H1 (cell line): ENCODE measurements at places on chromosomes 11 and 22. TPM values are rescaled to one million over a fixed set of nuclear protein-coding genes. Genes with fewer than 3 reads are reported as not detected.

DNA sequence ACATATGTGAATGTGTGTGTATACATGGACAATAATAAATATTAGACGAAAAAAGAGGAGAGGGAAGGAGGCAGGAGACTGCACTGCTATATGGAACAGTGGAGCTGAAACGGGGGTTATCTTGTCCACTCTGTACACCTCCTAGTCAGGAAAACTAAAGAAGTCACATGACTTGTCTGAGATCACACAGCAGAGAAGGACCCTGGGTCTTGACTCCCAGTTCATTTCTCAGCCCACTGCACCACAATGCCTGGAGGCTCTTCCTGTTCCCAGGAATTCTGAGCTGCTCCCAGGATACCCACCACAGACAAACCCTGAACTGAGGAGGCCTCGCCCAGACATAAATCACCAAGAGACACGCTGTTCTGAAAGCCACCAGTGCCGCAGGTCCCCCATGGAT lies 349.6 kb downstream of the CTTN start:
- H3K27ac ChIP-seq: no peak overlapping the region
- H3K4me3 ChIP-seq: no peak overlapping the region
- H3K27me3 ChIP-seq: no peaks in the 10 kb centered on the region
- peaks cover 16% of the 10 kb centered on the region for H3K4me1 ChIP-seq
- no peaks in the 10 kb centered on the region for H3K36me3 ChIP-seq
- DNase-seq: no peak

GRCh38 chr11:8758619-8759169 lies 76.1 kb downstream of the RPL27A start:
- H3K36me3 ChIP-seq: no peaks in the 10 kb centered on the region
- no peaks in the 10 kb centered on the region for H3K27me3 ChIP-seq

- H3K27me3 ChIP-seq: no peaks in the 10 kb centered on the region
- 0 out of 2 replicates have a peak, but pooled peaks cover 3% of the 10 kb centered on the region for H3K36me3 ChIP-seq
- DNase-seq: no peak
- no peak overlapping the region for H3K27ac ChIP-seq
These were observed 40.5 kb downstream of the TPCN2 start for GRCh38 chr11:69089258-69089657.

DNA sequence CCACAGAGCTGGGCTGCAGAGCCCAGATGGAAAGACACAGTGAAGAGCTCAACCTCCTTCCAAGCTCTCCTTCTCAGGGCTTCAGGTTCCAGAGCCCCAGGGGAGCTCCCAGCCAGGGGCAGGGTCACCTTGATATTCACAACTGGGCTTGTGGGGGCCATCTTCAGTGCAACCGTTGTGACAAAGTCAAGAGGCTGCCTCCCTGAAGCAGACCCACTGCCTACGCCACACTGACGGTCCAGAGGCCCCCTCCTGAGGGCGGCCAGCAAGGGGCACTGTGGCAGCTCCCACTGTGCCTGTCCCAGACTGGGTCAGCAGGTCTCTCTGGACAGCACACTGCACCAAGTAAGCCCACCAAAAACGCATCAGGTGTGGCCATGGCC lies 84.1 kb downstream of the DGCR2 start:
- no peak for DNase-seq
- peaks cover 15% of the 10 kb centered on the region for H3K36me3 ChIP-seq
- H3K27ac ChIP-seq: no peak overlapping the region
- no peak overlapping the region for H3K4me3 ChIP-seq
- no peaks in the 10 kb centered on the region for H3K27me3 ChIP-seq
- H3K4me1 ChIP-seq: no peaks in the 10 kb centered on the region

DNA sequence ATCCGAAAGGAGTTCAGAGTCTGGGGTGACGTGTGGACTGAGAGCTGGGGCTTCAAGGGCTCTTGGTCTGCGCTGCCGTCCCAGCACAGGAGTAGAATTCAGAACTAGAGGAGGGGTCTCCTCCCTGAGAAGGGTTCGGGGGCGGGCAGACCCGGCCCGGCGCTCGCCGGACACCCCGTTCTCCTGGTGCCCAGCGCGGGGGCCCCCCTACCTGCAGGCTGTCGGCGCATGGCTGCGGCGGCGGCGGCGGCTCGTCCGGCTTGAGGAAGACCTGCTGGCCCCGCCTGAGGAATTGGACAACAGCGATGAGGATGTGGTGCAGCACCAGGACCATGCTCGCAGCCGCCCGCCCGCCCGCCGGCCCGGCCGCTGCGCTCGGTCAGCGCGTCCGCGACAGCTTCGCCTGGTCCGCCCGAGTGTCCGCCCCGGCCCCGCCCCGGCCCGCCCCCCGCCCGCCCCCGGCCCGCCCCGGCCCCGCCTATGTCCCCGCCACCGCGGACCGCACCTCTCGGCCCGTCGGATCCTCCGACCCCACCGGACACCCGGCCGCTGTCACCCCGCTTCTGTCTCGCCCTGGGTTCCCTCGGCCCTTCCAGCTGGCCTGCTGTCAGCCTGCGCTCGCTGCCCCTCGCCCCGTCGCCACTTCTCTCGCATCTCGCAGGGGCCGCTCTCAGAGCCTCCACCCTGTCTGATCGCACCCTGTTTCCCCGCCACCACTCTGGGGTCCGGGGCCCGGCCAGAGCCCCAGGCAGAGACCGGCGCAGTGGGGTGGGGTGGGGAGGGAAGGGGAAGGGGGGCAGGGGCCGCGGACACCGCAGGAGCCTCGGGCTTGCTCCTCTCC lies 32.0 kb downstream of the PDE2A start:
- H3K27ac ChIP-seq: no peak overlapping the region
- peaks cover 6% of the 10 kb centered on the region for H3K4me1 ChIP-seq
- H3K27me3 ChIP-seq: peaks cover 38% of the 10 kb centered on the region
- H3K36me3 ChIP-seq: no peaks in the 10 kb centered on the region

DNA sequence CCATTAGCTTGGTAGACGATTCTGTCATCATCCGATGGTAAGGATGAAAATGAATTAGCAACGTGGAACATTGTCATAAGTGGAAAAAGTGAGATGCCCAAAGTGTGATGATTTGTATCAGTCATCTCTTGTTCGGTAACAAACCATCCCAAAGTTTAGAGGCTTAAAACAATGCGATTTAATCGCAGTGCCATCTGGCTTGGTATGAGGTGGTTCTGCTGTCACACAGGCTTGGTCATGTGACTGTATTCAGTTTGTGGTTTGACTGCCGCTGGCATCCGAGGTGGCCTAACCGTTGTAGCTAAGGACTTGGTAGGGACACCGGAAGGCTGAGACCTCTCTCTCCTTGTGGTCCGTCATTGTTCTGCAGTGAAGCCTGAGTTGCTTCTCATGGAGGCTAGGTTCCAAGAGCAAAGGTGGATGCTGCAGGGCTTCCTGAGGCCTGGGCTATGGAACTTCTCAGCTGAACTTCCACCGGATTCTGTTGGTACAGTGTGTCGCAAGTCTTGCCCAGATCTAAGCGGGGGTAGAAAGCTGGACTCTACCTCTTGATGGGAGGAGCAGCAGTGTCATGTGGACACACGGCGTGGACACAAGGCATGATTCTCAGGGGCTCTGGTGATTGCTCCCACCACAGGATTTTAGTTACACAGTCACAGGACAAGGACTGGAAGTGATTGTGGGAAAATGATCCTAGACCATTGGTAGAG lies 36.3 kb downstream of the BCR start:
- H3K27me3 ChIP-seq: no peaks in the 10 kb centered on the region
- H3K4me3 ChIP-seq: no peak overlapping the region
- H3K4me1 ChIP-seq: peaks cover 5% of the 10 kb centered on the region
- DNase-seq: no peak
- no peak overlapping the region for H3K27ac ChIP-seq

DNA sequence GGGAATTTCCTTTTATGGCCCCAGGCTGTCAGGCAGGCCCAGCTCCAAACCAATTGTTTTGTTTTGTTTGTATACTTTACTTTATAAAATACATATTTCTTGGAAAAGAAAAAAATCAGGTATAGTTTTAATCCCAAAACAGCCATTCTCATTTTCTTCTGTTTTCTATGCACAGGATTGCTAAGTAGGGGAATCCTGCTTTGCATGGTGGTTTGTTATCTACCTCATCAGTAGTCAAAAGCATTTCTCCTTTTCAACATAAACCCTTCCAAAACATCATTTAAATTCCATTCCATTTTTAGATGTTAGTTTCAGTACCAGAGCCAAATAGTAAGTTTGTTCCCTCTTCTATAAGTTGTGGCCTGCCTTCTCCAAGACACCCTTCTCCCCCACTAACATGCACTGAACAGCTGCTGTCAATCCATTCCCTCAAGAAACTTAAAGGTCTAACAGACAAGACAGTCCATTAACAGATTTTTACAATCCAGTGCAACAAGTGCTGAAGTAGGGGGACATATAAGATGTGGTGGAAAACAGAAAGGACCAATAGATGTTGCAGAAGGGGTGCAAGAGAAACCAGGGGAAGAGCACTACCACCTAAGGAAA lies 3.7 kb downstream of the ILK start:
- H3K27me3 ChIP-seq: no peaks in the 10 kb centered on the region
- no peak for DNase-seq
- peak overlapping the region; percentile 76; the same call in 1 of the 2 replicates for H3K27ac ChIP-seq
- H3K4me1 ChIP-seq: peaks cover 12% of the 10 kb centered on the region

DNA sequence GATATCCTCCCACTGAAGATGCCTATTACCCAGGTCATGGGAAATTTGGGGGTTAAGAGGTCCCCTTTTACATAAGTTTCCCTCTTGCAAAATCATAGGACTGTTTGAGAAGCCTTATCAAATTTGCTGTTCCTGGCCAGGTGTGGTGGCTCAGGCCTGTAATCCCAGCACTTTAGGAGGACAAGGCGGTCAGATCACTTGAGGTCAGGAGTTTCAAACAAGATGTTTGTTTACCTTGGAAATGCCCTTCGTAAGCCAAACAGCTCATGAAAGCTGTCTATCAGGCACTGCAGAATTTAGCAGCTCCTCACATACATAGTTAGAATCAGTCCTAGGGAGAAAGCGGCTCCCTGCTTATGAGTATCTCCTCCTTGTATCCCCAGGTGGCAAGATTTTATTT lies 4.9 kb upstream of the EI24 start:
- H3K36me3 ChIP-seq: no peaks in the 10 kb centered on the region
- no peak for DNase-seq
- H3K4me1 ChIP-seq: no peaks in the 10 kb centered on the region
- no peak overlapping the region for H3K27ac ChIP-seq
- H3K27me3 ChIP-seq: no peaks in the 10 kb centered on the region

SCGB2A2 gene
- total RNA-seq: not detected in 2 replicates

RNF214 gene
- total RNA-seq: 33.7 and 35.6 TPM in 2 replicates
